ENCODE measurements at places on chromosomes 2 and 18.

- no peak for DNase-seq
Measured at GRCh38 chr18:9337873-9338272, 3.3 kb downstream of the TWSG1 start.

DNA sequence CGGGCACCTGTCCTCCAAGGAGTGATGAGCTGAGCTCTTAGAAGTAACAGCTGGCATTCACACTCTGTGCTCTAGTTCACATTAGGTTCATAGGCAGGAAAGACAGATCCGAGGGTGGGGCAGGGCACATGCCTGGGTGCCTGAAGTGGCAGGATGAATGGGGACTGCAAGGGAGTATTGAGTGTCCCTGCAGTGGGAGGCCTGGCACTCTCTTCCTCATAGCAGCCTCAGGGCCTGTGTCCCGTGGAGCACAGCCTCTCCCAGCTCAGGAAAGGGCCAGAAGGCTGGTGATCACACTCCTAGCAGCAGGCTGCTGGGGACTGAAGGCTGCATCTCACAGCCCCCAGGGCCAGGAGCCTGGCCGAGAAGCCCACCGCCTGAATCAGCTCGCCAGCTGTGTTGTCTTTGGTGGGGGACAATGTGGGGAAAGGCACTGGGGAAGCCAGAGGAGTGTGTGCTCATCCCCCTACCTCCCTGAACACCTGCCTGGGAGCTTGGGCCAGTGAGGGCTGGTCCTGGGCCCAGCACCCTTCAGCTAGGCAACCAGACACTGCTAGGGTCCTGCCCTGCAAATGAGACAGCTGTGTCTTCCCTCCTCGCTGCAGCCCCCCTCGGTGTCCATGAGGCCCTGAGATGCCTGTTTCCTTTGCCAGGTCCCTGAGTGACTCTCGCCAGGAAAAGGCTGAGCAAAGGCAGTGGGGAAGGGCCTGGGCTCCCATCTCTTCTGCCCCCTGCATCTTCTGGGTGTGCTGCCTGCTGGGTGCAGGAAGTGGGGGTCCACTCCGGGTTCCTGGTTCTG is 48.2 kb upstream of the HS6ST1 start:
- no peak for DNase-seq

GRCh38 chr2:85987266-85988174 is 98.7 kb upstream of the ST3GAL5 start:
- no peak for DNase-seq

GRCh38 chr2:58560531-58560930 is 319.4 kb upstream of the FANCL start:
- DNase-seq = no peak

- DNase-seq = no peak
Measured at GRCh38 chr2:46304635-46305034, 7.4 kb downstream of the EPAS1 start.

DNA sequence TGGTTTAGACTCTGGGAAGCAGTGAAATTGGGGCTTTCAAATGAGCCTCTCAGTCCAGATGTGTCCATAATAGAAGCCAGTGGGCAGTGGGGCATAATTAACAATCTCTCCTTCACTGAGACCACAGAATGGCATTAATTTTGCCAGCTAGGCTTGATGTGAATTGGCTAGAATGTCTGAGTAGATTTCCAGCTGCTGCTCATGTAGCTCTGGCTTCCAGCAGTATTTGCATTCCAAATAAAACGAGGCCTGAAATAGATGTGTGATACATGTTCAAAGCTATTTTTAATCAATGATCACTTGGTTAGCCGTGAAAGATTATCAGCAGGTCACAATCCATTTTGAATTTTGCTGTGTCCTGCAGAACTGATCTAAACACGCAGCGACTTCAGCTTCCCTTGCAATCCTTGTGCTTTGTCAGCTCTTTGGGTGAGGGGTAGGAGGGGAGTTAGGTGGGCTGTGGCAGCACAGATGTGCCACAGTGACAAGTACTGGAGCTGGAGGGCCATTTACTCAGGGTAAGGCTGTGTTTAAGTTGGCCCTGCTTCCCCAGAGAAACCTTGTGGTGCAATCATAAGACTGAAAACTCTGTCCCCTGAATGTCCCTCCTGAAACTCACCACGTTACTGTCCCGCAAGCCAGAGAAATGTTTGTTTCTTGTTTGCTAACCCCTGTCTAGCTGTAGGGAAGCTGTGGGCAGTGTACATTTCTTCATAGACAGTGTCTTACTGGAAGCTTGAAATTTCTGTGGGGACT is 56.9 kb upstream of the TMEM178A start:
- DNase-seq = no peak

DNA sequence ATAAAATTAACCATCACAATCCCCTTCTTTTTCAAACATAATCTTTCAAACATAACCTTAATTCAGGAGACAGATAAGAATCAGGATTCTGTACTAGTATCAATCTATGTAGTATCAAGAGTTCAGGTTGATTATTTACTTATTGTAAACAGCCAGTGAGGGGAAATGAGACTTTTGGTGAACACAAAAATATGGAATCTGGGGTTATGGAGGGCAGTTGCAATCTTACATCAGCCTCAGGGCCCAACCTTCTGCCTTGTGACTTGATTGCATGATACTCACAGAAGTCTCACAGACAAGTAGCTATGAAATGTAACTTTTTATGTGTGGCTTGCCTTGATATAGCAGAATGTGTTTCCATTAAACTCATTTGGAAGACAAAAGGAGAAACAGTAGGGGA is 262.7 kb upstream of the THSD7B start:
- no peak for DNase-seq

DNA sequence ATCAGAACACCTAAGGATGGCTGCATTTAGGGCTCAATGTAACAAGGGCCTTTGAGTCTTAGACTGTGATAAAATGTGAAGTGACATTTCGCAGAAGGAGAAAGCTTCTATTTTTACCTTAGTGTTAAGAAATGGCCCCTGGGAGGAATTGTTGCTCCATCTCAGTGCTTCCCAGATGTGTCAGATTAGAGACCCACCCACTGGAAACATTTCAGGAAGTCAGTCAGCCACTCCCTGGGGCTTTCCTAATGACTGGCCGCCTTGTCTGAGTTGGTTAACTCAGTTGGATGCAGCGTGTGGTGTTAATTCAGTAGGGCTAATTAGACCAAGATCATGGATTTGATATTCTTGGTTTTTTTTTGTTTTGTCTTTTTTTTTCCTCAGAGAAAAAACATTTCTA is 355.9 kb downstream of the PIK3C3 start:
- DNase-seq = no peak

DNA sequence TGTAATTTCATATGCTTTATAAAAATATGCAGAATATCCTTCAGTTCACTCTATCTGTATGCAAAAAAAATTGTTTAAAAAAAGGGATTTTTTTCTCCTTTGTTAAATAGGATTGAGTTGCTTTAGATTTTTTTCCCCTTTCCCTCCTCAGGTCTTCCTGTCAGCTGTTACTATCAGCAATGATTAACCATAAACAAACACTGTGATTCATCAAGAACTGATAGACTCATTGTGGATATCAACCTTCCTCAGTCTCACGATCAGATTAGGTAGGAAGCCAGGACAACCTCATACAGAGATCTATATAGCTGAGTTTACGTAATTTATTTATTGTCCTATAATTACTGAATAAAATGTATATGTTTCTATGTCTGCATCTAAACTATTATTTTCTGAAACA is 2136.2 kb upstream of the CELF4 start:
- no peak for DNase-seq

- DNase-seq = no peak
Measured at GRCh38 chr2:160223560-160223959, 23.5 kb upstream of the ITGB6 start.

DNA sequence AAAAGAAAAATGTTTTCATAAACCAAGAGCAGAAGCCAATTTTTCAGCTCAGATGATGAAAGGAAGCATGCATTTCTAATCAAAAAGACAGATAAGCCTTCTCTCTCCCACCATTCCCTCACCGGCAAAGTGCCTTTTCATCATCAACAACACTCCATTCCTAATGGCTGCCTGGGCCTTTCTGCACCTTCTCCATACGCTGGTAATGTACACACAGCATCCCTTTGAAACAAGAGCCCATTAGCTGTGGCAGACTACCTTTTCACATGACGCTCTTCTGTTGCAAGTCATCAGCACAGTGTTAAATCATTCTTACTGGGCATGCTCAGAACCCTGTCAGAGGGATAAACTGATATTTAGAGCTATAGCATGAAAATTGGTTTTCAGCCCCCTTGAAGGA is 408.9 kb downstream of the MEIS1 start:
- no peak for DNase-seq

DNA sequence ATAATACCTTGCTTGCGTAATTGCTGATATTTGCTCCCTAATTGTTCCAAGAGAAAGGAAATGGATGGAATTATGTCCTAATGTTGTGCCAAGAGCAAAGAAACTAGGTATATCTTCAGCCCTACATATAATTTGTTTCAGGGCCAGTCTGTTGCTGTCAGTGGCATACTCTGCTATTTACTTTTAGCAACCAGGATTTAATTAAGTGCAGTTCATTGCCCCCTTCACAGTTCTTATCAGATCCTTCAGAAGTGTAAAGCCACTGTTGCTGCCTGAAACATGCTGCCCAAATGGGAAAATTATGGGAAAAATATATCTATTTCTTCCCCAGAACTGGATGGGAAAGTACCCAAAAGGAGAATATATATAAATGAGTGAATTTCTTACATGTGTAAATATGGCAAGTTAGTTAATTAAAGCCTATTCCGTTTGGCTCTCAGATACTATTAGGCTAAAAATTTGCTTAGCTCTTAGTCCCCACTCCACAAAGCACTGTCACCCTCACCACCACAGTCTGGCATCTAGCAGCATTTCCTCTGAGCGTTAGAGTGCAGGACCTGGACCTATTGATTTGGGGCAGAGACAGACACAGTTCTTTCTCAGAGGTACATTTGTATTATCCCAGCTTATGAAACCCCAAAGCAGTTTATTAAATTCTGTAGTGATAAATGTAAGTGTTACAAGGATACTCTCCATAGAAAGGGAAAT is 72.8 kb upstream of the DTNA start:
- DNase-seq = no peak

DNA sequence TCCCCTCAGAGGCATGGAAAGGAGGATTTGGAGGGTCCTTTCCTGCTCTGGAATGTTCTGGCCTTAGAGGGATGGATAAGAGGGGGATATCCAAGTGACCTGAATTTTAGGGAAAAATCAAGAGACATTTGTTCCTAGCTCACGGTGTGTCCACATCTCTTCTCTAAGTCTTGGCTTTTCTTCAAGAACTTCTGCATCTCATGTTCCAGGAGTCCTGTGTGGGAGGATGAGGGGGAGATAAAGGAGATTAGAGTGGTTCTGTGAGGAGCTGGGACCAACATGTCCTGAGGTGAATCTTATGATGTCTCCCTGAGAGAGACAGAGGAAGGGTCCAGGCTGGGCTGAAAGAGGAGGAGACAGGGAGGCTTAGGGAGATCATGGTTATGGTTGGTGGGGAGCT is 11.7 kb downstream of the EMX1 start:
- no peak for DNase-seq

- DNase-seq = no peak
Measured at GRCh38 chr2:133378928-133379549, 189.2 kb downstream of the NCKAP5 start.

GRCh38 chr18:25704494-25704893 is 352.5 kb upstream of the ZNF521 start:
- DNase-seq = no peak

- DNase-seq = no peak
Measured at GRCh38 chr2:66576561-66577320, 141.8 kb downstream of the MEIS1 start.

DNA sequence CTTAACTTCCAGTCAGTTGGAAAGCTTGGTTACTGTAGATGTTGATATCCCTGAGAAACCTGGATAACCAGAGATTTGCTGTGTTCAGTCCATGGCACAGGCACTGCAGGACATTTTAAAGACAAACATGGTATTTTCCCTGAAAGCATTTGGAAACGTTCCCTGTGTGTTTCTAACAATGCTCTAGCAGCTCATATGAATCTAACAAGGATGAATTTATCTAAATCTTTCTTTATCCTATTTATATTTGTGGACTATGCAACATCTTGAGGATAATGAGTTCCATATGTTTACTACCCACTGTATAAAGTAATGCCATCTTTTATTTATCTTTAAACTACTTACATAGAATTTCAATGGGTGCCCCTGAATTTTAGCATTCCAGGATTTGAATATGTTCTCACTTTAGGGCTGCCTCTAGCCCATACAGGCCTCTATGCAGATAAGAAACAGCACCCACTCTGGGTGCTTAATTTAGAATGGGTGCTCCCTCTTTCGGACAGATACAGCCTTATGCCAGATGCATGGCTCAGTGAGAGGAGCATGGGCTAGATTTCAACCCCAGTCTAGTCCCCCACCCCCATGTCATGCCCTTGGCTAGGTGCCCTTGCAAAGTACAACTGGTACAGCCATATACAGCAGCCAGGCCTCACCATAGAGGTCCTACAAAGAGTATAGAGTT is 50.6 kb upstream of the NEMP2 start:
- no peak for DNase-seq

DNA sequence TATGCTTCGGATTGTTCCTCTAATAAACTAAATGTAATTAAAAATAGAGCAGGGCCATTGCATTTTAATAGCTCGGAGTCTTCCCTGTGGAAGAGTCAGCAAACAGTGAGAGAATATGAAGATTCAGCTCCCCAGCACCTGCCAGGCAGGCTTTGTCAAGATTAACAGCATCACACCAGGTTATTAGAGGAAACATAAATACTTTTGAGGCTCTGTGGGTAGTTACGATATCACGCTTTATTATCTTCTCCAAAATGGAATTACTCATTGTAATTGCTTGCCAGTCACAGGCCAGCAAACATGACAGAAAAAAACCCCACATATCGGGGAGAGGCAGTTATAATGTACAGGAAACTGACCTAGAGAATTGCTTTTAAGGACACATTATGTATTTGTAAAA is 303.9 kb downstream of the CPS1 start:
- no peak for DNase-seq

DNA sequence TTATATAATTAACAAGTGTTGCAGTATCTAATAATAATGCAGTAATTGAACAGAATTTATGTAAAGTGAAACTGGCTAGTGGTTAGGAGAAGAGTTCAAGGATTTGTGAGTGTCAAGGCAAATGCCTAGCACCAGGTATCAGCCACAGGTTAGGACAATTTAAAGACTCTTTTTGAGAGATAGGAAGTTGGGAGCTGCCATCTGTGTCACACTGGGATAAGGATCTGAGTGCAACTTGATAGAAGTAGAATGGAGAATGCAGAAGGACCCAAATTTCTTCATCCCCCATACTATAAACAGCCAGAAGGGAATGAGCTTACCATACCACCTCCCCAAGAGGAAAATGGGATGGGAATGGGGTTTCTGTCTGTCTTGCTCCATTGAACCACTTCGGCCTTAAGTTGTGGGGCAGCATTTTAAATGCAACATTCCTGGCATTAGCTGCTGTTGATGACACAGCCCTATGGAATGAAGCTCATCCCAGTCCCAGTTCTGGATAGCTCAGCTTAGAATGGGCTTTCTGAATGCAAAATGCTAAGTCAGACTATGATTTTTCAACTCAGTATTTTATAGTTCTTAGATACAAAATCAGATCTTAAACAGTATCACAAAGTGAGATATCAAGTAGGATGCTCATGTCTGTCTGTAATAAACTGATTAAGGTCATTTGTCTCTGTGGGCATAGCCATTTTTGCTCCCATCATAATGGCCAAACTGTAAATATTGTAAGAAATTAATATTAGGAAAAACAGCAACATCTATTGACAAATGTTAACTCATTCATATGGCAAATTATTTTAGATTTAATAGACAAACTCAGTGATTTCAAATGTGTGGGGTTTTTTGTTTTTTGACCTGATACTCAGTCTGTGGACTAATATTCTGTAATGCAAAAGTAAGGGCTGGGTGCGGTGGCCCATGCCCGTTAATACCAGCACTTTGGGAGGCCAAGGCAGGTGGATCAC is 44.0 kb downstream of the GPR155 start:
- DNase-seq = no peak

- DNase-seq = no peak
Measured at GRCh38 chr2:78718024-78718423, 307.5 kb upstream of the REG3G start.

Measured in GM19239 (cell line).